ENCODE measurements at places on chromosomes 6 and 20.

DNA sequence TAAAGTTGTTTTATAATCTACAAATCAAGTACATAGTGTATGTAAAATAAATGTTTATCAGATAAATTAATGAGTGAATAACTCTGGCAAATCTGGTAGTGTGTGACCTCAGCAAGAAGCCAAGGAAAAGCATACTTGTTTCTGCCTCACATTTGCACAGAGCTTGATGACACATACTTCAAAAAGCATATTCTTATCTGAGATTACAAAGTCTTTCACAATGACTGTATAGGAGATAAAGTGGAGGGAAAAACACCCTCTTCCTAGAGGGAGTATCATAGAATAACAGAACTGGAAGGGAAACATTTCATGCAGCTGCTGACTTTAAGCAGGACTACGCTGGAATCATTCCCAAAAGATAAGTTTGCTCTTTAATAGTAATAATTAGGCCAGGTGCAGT, 28.1 kb upstream of the AKAP7 start:
- no peak for DNase-seq

GRCh38 chr20:46559685-46560440, 9.4 kb upstream of the OCSTAMP start:
- DNase-seq = peak; percentile 21

DNA sequence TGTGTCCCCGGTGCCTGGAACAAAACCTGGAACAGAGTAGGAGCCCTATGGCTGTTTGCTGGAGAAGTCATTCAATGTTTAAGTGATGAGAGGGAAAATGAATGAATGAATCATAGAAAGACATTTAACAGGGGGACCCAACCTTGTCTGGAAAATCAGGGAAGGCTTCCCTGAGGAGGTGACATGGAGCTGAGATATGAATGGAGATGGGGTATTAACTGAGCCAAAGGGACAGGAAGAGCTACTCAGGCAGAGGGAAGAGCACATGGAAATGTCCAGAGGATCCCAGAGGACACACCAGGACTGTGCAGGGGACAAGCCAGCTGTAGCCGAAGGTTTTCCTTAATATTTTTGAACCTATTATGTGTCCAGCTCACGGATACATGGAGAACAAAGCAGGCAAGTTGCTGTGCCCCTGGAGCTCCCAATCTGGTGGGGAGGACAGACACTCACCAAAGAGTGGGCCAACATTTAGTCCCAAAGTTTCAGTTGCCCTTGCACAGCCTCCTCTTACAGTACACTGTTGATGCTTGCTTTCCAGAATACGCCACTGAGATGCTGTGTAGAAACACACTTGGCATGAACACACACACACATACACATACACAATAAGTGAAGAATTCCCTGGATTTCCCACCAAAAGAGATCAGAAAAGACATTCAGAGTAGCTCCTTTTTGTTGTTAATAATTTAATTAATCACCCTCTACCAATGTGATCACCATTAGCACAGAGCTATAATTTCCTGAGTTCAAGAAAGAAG, 77.0 kb upstream of the PTPN1 start:
- no peak for DNase-seq

- DNase-seq = no peak
Measured at GRCh38 chr20:44319839-44320422, 8.9 kb upstream of the FITM2 start.

DNA sequence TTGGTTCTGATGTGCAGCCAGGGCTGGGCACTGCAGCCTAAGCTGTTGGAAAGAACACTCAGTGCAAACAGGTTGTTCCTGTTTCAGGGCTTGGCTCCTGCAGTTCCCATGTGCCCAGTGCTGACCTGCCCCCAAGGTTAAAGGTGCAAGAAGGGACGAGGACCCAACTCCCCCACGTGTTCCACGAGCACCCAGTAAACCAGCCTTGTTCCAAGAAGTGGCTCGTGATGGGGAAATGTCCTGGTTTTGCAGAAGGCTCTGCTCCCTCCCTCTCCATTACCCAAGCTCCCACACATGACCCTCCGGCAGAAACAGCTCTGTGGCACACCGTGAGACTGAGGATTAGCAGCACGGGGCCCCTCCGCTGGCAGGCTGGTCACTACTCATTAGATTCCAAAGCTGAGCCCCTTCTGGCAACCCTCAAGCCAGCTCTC, 9.4 kb downstream of the ACSS1 start:
- no peak for DNase-seq

DNA sequence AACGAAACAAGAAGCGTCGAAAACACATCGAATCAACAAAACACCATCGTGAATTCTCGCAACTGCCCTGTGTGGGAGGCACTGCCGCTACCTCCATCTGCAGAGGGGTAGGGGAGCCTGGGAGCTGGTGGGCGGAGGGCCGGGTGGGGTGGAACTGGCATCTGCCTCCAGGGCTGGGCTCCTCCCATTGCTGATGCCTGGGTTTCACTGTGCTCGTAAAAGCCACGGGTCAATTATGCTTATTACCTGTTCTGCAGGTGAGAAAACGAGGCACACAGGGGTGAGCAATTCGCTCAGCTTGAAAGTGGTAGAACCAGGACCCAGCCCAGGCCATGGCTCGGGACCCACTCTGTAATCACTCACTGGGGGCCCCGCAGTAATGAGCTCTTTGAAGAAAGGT, 16.5 kb upstream of the SULF2 start:
- DNase-seq = no peak

GRCh38 chr6:63496361-63496804, 75.9 kb upstream of the LOC128125822 start:
- DNase-seq = no peak

DNA sequence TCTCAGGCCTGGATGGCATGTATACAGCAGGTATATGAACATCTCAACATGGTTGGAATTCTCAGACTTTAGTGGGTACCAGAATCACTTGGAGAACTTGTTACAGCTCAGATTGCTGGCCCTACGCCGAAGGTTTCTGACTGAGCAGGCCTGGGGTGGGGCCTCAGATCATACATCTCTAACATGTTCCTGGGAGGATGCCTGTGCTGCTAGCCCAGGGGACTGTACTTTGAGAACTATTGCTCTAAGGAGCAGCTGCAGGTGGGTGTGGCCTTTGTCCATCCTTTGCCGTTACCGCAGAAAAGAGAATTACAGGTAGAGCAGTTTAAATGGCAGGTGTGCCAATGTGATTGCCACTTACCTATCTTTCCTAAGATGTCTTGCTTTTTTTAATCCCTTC, 310.5 kb upstream of the JAG1 start:
- no peak for DNase-seq

GRCh38 chr20:37538003-37538402, 10.3 kb upstream of the BLCAP start:
- DNase-seq = no peak

GRCh38 chr6:28953039-28953584, 29.3 kb upstream of the TRIM27 start:
- DNase-seq = peak; percentile 53

DNA sequence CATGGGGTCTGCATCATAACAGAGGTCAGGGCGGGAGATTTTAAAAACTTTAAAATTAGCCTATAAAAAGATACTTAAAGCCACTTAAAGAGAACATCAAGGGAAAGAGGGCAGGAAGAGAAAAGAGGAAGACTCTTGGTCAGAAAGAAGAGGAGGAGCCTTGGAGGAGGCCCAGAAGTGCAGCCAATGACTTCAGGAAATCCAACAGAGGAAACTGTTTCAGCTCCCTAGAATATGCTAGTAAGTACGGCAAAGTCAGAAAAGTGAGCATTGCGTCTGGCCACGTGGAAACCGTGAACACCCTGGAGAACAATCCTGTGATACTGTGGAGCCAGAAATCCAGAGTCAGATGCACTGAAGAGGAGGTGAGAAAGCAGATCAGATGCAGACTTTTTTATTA, 22.5 kb upstream of the NHSL1 start:
- DNase-seq = no peak

- DNase-seq = no peak
Measured at GRCh38 chr20:47189060-47189459, 167.4 kb downstream of the ZMYND8 start.

DNA sequence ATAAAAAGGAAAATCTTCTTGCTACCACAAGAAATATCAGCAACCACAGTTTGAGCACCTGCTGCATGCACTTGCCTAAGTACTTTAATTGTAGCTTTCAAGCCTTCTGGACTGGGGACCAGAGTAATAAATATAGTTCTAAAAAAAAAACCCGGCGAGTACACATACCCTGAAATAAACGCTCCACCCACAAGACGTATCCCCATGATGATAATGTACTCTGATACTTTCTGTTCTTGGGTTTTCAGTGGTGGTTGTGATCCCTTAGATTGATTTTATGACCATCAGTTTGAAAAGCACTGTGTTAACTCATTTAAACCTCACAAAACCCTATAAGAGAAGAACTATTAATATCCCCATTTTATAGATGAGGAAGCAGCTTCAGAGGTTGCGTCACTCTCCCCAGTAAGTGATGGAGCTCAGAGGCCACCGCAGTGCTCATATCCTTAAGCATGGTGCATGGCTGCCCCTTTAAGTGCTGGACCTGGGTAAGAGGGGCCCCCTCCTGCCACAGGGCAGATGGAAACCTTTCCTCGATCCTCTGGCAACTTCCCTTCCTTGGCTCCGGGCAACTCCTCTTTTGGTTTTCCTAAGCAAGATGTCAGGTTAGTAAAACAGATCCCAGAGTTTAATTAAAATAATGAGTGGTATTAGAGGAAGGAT, 67.3 kb downstream of the KCNB1 start:
- DNase-seq = no peak
